ENCODE measurements at places on chromosomes 1 and 21.

DNA sequence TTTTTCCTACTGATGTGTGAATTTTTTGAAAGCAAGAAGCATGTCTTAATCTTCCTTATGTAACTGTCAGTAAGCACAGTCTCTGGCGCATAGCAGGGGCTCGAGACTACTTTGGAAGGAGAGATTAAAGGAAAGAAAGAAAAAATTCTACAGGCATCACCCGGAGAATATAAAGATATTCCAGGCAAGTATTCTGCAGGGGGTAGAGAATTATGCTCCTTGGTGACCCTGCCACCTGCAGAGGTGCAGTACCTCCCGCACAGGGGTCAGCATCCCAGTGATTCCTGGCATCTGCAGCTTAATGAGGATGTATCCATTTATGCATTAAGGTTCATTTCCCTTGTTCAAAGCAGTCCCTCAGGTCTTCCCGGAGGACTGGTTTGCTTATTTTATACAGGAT lies 87.6 kb upstream of the WLS start:
- H3K4me3 ChIP-seq: no peak overlapping the region
- H3K27ac ChIP-seq: no peak overlapping the region
- H3K36me3 ChIP-seq: no peaks in the 10 kb centered on the region
- DNase-seq: no peak

GRCh38 chr1:116290085-116290705 lies 82.8 kb upstream of the ATP1A1 start:
- DNase-seq: no peak
- H3K4me3 ChIP-seq: no peak overlapping the region
- H3K4me1 ChIP-seq: no peaks in the 10 kb centered on the region
- H3K27ac ChIP-seq: no peak overlapping the region
- H3K27me3 ChIP-seq: no peaks in the 10 kb centered on the region

GRCh38 chr1:111222308-111223125 lies 5.0 kb upstream of the CHI3L2 start:
- no peaks in the 10 kb centered on the region for H3K27me3 ChIP-seq
- H3K4me1 ChIP-seq: peaks cover 16% of the 10 kb centered on the region
- no peaks in the 10 kb centered on the region for H3K36me3 ChIP-seq
- DNase-seq: peak; percentile 71

GRCh38 chr21:34884346-34884929 lies 164.7 kb downstream of the RUNX1 start:
- H3K27me3 ChIP-seq: peaks cover 79% of the 10 kb centered on the region
- peaks cover 3% of the 10 kb centered on the region for H3K4me1 ChIP-seq
- no peak overlapping the region for H3K4me3 ChIP-seq
- no peak overlapping the region for H3K27ac ChIP-seq
- DNase-seq: no peak

DNA sequence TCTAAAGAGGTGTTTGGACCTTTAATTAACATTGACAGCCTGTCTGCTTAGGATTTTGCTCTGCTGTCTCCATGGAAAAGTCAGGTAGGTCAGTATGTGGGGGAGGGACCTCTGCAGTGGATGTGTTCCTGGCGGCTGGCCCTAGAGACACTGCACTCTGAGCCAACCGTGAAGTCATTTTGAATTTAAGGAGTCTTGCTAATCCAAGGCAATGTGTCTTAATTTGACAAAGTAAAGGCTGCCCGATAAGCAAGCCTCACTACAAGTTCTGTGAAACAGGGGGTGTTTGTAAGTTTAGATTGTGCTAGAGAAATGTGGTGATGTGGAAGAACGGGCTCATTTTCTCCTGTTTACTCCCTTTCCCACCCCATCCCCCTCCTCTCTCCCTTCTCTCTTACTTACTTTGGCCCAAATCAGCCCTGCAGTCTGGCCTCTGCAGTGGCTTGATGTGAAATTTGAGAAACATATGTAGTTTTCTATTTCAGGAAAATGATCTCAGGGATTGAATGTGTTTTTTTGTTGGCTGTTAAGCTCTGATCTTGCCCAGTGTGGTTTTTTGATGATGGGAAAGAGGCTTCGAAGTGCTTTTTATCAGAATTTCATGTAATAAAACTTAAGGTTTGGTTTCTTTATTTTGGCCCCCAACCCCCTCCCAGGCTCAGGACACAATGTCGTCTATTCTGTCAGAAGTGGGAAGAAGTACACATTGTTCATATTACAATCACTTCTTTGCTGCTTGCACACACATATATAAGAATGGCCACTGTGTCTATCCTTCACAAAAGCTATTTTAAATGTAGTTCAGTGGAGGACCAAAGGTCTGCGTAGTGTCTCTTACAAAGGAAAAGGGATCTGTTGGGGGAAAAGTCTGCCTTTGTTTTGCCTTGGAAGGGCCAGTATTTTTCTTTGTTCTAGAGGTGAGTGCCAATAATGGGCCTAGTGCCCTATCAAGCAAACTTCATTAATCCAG lies 96.6 kb downstream of the FGGY start:
- no peak for DNase-seq
- no peak overlapping the region for H3K4me3 ChIP-seq
- H3K4me1 ChIP-seq: peaks cover 34% of the 10 kb centered on the region

DNA sequence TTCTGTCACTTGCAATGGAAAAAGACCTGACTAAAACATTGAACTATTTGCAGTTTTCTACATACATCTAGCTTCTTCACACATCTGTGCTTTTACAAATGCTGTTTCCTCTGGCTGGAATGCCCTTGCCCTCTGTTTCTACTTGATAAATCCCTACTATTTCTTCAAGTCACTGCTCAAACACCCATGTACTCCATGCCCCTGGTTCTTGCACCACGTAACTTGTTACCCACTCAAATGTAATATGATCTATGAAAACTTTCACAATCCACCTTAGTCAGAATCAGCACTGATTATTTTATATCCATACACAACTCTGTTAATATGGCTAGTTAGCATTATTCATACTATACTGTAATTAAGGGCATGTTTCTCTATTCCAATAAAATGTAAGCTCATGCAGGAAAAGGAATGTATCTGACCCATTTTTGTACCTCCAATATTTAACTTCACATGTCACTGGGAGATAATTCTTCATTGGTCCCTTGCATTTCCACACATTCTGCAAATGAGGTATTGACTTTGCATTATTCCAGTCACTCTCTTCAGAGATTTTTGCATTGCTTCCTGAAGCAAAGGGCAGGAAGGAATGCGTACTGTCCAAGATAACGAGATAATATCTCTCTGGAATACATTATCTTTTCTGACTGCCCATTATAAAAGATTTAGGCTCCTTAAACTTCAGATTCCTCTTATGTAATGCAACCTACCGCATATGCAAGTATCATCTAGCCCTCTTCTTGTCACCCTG lies 158.3 kb downstream of the COL24A1 start:
- no peaks in the 10 kb centered on the region for H3K36me3 ChIP-seq
- no peak for DNase-seq
- no peak overlapping the region for H3K4me3 ChIP-seq
